Esophagus (tissue), 2 donors: ENCODE measurements at places on chromosomes 4 and X. TPM values are rescaled to one million over a fixed set of nuclear protein-coding genes. Genes with fewer than 3 reads are reported as not detected.

ASB9 gene
- polyA plus RNA-seq, result 0.65 TPM

PHEX gene
- 0.09 TPM for polyA plus RNA-seq

STBD1 gene
- polyA plus RNA-seq, result 0.71 TPM

SLIT2 gene
- 1.2 TPM for polyA plus RNA-seq
